NCI-H1092 (cell line): ENCODE measurements at places on chromosomes 6 and 20.

DNA sequence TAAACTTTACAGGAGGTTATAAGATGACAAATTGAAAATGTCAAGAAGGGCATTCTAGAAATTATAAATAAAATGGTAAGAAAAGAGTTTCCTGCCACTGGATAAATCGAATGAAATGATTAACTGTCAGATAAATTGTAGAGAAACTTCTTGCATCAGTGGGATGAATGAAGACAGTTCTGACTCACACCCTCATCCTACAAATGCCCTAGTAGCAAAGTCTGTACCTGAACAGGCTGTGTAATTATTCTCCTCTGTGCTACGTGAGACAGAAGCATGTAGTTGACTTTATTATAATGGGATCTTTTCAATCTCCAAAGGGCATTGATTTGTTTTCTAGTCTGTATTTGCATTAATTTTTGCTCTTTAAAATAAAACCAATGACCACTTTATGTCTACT, 47.3 kb downstream of the IYD start:
- no peak for DNase-seq

DNA sequence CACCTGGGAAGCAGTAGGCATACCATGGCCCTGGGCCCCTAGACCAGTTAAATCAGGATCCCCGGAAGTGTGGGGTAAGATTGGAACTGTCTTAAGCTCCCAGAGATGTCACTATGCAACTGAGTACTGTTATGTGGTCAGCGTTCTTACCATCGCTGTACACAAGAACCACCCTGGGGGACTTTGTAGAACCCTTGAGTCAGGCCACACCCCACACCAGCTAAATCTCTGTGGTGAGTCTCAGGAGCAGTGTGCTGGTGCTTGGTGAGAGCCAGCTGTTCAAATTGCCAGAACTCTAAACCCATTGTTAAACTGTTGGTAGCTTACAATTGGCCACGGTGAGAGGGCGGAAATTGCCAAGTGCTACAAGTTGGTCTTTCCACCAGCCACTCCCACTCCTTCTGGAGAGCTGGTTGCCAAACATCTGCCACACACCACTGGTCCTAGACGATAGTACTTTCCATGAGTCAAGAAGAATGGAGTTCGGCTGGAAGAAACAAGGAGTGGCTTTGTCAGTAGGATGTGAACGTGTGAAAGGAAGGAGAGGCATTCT, 80.5 kb upstream of the SYNDIG1 start:
- DNase-seq = no peak

DNA sequence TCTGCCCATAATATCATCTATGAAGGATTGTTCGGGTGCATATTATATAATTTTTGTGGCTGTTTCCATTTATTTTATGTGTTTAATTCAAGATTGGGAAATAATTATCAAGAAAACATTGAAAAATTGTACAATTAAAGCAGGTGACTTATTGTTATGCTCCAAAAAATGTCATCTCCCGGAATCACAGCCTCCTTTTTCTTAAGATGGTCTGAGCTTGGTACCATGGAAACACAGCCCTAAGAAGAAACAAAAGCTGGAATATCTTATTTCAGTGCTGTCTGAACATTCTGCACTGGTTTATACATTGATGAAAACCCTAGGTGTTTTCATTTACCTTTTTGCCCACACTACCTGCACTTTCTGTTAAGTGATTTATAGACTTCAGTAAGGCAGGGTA, 367.2 kb downstream of the ARHGAP18 start:
- DNase-seq = no peak

DNA sequence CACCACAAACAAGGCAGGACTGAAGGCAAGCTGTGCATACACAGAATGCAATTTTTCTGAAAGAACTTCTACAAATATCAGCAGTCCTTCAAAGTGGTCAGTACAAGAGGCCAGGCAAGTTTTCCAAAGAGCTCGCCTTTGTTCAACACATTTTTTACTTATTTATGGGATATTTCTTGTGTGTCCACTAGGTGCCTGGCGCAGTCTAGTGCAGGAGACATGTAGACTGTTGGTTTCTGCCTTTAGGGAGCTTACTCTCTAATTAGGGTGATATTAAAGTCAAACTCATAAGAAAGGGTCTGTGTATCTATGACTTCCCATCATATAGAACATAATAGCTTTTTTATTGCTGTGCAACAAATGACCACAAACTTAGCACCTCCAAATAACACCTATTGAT, 21.2 kb upstream of the VEGFA start:
- DNase-seq = no peak

- no peak for DNase-seq
Measured at GRCh38 chr6:35543459-35544193, 30.9 kb upstream of the TULP1 start.

- no peak for DNase-seq
Measured at GRCh38 chr20:46330831-46331371, 22.6 kb upstream of the CDH22 start.

DNA sequence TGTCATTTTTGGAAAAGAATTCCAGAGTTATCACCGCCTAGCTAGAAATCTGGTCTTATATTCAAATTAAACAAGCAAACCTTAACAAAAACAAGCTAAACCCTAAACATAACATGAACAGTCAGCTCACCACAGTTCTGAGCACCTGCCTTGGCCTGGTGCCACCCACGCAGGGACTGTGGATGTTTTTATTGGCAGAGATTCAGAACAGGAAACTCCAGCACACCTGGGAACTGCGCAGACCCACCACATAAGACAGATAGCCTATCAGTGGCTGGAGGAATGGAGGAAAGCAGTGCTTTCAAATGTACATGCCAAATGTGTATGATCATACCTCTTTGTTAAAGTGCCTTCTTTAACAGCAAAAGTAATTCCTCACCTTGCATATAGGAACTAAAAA, 8.9 kb downstream of the SLC16A10 start:
- DNase-seq = no peak

GRCh38 chr6:1901556-1901955, 291.8 kb downstream of the FOXC1 start:
- DNase-seq = no peak

DNA sequence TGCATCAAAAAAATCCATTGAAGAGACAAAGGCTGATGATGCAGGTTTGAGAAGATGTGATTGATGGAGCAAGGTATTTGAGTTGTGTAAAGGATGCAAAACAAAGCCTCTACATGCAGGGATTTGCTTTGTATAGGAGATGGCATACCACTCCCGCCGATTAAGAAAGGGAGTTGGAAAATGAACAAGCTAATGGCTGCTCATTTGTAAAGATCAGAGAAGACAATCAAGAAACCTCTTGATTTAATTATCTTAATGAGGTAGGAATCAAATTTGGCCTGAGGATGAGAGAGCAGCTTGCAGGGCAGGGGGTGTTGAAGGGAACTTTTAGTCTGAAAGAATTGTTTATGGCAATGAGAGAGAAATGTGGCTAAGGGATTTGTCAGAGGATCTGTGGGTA, 448.2 kb upstream of the ADGRB3 start:
- DNase-seq = no peak

DNA sequence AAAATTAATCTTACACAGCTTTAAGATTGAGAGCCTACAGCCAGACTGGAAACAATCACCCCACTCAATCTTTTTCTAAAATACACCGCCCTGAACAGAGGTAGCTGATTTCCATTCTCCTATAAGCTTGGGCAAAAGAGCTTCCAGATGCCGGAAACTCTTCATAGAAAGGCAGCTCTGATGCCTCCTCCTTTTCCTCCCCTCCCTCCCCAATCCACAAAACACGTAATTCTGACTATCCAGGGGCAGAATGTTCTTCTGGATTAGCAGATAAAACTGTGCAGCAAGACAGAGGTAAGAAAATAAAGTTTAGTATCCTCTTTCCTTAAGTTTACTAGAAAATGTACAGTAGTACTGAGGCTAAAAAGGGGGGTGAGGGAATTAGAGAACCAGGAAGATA, 15.8 kb downstream of the ADNP start:
- no peak for DNase-seq

- DNase-seq = no peak
Measured at GRCh38 chr6:118981884-118982574, 47.1 kb upstream of the MCM9 start.

DNA sequence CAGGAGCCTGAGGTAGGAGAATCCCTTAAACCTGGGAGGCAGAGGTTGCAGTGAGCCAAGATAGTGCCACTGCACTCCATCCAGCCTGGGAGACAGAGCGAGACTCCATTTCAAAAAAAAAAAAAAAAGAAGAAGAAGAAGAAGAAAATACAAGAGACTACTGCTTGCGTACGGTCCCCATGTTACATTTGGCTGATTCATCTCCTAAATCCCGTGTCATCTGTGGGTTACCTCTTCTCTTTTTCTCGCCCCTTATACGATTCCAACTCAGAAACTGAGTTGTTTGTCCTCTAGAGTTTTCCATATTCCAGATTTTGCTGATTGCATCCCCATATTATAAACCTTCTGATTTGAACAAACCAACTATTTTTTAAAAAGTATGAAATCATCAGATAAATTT, 62.4 kb upstream of the NELFCD start:
- DNase-seq = no peak

DNA sequence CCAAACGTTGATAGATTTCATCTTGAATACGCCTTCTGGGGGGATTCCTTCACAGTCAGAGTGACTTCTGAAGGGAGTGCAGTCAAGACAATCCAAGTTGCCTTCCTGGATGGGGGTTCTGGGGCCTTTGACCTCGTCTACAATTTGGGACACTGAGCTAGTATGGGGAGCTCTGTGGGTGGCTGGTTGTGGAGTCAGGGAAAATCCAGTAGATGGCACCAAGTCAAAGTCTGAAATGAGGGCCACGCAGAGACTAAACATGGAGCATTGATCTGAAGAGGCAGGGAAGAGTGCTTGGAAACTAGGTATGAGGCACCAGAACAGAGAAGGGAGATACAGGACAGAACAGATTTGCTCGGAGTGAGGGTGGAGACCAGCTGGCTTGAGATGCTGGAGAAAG, 43.6 kb upstream of the CCN6 start:
- no peak for DNase-seq
